ENCODE measurements at places on chromosomes 2 and 18.
A peak's percentile ranks its signal among the peaks of the same experiment; 100 is the strongest.

DNA sequence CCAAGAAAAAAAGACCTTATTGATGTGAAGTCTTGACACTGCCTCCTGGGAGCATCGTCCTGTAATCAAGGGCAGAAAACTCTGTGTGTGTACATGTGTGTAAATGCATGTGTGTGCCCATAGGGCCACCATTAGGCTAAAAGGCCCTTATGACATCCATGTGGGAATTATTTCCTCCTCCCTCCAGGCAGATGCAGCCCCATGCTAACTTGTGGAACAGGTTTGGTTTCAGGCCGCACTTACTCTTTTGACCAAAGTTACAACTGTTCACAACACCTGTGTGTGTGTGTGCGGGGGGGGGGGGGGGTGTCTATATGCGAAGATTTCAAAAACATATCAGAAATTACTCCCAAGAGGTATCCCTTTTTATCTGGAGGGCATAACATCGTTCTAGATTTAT lies 87.4 kb upstream of the SLC14A2 start:
- no peak for DNase-seq

GRCh38 chr2:231489990-231490389 lies 25.7 kb upstream of the NCL start:
- no peak for DNase-seq

DNA sequence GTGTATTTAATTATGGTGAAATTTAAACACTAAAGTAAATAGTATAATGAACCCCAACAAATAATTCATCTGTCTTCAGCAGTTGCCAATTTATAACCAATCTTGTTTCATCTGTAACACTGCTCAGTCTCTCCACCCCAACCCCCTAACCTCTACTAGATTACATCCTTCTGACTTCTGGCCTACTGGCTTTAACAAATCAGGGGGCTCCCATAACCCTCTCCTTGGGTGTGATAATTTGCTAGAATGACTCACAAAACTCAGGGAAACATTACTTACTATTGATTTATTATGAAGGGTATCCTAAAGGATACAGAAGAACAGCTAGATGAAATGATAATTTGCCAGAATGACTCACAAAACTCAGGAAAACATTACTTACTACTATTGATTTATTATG lies 50.7 kb downstream of the PIK3C3 start:
- DNase-seq, result no peak

GRCh38 chr18:48997985-48998831 lies 47.4 kb upstream of the SMAD7 start:
- DNase-seq, result peak; percentile 73

- DNase-seq, result no peak
Measured at GRCh38 chr2:34143149-34143548, 544.0 kb upstream of the FAM98A start.

- DNase-seq, result no peak
Measured at GRCh38 chr2:101311696-101312017, 3.2 kb upstream of the RNF149 start.

DNA sequence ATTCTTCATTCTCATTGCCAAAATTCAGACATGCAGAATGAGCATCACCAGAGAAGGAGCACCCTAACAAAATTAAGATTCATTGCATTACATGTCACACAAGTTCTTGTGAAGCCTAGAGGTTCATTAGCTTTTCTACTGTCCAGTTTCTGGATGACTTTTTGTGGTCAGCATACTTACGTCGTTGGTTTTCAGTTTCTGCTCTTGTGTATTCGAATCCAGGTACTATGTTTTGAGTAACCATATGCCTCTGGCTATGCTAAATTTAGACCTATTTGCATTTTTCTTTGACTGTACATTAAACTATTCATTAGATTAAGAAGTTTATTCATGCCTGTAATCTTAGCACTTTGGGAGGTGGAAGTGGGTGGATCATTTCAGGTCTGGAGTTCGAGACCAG lies 251.3 kb downstream of the PARD3B start:
- no peak for DNase-seq

GRCh38 chr18:69261406-69261805 lies 139.3 kb upstream of the DOK6 start:
- DNase-seq, result no peak

GRCh38 chr2:217636991-217637561 lies 365.7 kb downstream of the TNS1 start:
- DNase-seq, result peak; percentile 90

DNA sequence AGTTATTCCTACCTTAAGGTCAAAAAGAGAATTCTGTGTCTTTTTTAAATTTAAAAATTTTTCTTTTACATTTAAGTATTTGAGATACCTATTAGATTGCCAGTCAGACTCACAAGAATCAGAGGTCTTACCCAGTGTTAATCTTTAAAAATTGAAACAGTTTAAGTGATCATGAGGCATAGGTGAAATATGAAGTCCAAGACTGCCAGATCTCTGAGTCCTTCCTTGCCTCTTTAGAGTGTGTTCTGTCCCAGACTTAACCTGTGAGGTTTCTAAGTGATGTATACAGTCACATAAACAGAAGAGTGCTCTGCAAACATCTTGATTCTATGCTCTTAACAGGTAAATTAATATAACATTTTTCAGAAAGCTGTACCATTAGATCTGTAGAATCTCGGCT lies 40.6 kb downstream of the ACTR3 start:
- DNase-seq, result no peak
